NCI-H1417 treated with DMSO at 0.1 percent for 48 hours (cell line): ENCODE measurements at places on chromosomes 1 and 21.

- no peak for DNase-seq
Measured at GRCh38 chr1:54965624-54966340, 14.6 kb upstream of the TMEM61 start.

DNA sequence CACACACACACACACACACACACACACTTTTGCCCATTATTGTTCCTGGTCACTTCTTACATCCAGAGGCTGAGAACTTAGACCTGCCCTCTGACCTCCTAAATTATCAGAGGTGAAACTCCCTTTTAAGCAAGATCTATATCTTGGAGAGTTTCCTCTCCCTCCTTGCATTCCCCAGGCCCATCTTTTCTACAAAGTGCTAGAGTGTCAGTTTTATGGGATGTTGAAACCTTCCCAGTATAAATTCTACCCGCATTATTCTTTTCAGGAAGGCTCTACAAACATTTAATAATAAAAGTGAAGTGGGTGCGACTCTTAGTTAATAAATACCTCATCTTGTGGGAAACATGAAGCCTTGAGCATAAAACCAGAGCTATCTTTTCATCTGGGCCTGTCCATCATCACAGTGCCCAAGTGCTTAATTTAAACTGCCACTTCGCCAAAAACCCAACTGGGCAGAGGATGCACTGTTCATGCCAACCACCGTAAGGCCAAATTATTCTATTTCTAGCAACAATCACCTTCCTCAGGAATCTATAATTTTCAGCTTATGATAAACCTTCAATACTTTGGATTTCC, 458.2 kb upstream of the RUNX1 start:
- DNase-seq: no peak

DNA sequence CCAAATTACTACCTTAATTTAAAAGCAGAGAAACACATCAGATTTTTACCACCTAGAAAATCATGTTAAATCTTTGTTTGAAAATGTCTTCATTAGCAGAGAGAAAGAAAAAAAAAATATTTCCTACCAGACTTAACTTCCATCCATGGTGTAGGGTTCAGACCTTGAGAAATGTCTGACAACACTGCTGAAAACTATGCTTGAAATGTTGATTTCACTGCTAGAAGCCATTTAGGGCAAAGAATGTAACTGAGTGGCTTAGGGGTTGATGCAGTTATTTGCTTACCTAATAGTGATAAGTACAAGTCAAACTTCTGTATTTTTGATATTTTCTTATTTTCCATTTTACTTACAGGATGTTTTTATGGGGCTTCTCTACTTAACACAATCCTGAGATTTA, 495.6 kb upstream of the NEGR1 start:
- DNase-seq: no peak

DNA sequence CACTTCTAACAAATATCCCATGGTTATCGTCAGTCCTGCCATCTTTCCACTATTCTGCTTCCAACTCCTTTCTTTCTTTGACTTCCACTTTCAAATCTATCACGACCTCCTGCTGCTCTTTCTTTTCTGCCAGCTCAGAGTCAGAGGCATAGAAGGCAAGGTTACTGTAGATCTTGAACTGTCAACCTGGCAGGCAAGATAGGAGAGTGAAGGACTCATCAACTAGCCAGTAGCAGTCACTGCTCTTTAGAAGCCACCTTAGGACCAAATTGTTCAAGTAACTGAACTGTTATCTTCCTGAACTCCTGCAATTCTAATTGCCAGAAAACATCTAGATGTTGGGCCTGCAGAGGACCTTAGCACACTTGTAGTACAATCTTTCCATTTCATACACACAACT, 13.1 kb upstream of the FCER1A start:
- DNase-seq: no peak

DNA sequence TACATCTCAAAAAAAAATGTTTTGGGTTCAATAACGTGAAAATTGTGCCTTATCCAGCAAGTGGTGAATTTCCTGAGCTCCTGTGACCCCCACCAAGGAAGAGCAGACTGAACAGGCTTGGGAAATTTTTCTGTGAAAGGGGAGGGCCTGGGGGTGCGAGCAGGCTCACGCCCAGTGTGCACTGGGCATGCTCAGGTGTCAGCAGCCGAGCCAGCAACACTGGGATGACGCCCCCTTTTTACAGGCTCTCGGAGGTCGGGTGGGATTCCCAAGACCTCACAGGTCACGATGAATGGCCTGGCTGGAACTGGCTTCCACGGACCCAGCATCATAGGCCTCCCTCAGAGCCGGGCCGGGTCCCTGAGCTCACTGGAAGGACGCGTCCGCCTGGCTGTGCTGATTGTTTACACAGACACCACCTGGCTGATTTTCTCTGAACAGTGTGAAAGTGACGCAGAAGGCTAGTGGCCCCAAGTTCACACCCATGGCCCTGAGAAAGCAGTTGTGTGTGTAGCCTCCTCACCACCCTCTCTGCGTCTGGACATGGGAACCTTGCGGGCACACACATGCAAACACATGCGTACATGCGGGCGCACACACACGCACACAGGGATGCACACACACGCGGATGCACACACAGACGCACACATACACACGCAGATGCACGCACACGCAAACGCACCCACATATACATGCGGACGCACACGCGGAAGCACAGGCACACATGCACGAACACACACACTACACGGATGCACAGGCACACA, 9.2 kb downstream of the CSTB start:
- DNase-seq: no peak

DNA sequence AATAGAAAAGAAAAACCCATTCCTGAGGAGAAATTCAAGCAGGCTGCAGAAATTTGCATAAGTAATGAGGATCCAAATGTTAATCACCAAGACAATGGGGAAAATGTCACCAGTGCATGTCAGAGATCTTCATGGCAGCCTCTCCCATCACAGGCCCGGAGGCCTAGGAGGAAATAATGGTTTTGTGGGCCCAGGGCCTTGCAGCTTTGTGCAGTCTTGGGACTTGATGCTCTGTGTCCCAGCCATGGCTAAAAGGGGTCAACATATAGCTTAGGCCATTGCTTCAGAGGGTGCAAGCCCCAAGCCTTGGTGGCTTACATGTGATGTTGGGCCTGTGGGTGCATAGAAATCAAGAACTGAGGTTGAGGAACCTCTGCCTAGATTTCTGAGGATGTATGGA, 22.7 kb downstream of the RAB3GAP2 start:
- DNase-seq: no peak

DNA sequence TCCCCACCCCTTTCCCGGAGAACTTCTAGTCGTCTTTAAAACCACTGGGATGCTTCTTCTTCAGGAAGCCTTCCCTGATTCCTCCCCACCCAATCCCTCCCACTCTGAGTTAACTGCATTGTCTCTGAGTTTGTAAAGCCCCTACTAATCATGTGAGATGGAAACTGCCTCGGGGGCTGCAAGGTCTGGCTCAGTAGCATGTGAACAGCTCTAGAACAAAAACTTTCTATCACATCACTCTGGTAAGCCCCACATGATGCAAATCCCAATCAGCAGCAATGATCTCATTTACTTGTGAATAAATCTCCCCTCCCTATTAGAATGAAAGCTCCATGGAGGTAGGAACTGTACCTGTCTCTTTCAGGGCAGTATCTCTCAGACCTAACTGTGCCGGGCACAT, 141.0 kb upstream of the JUN start:
- DNase-seq: no peak

GRCh38 chr1:11878081-11878890, 19.5 kb upstream of the NPPB start:
- no peak for DNase-seq

- DNase-seq: no peak
Measured at GRCh38 chr1:218034468-218034867, 250.6 kb upstream of the RRP15 start.

DNA sequence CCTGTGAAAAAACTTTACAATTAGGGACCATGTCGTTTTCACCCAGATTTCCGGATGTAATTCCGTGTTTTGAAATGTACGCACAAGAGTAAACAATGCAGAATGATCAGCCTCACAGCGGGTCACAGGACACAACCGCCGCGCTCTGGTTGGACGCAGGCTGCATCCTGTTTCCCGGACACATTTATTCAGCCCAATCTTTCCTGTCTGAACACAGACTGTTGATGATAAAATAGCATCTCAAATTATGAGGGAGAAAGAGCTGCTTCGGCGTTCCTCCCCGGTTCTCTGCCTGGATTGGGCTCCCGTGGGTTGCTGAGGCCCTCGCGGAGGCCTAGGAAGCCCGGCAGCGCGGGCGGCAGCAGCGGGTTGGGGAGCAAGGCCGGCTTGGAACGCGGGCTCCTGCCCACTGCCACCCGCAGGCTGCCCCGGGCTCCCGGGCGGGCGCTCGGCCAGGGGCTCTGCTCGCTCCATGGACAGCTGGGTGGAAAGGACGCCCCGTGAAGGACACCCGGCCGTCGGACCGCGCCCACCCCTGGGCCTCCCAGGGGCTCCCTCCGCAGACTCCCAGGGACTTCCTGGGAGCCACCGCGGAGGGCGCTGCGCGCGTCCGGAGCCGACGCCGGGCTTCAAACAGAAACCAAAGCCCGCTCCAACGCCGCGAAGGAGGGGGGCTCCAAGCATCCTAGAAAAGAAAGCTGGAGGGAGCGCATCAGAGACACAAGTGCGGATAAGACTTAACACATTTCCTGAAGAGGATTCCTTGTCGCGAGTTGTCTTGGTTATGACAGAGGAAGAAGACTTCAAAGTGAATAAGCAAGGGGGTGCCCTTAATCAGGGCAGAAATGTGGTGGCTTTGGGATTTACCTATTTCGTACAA, 122.3 kb downstream of the ESRRG start:
- peak; percentile 47 for DNase-seq

GRCh38 chr1:42822800-42823392, 5.7 kb upstream of the SVBP start:
- no peak for DNase-seq

DNA sequence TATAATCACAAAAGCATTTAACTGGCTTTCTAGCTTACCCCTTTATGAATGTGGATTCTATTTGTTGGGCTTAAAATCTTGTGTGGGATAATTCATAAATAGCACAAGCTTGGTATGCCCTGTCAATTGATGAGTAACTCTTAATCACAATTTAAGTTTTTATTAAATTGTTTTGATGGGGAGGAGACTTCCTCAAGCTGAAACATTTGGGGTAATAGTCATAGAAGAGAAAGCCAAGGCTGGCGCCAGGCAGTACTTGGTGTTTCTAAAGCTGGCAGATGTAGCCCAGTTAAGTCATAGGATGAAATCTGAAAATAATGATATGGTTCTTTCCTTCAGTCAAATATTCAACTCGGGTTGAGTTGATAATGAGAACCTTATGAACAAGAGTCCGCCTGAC, 167.2 kb downstream of the FMN2 start:
- no peak for DNase-seq

DNA sequence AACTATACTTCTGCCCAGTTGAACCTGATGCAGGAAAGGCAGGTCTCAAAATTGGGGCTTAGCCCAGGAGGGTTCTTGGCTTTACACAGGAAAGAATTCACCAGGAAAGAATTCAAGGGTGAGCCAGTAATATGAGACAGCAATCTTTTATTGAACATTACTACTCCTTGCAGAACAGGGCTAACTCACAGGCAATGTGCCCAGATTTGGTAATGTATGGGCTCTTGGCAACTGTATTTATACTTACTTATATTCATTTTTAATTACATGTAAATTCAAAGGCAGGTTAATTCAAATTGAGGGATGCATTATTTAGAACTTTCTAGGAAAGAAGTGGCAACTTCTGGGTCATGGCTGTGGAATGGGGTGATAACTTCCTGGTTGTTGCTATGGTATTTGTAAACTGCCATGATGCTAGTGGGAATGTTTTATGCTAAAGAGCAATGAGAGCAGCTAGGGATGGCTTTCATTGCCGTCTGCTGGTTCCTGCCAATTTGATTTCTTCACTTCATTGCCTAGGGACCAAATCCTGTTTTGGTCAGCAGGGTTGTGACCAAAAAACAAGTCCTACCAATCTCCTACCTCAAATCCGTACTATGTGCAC, 107.5 kb downstream of the CHRM3 start:
- DNase-seq: no peak

DNA sequence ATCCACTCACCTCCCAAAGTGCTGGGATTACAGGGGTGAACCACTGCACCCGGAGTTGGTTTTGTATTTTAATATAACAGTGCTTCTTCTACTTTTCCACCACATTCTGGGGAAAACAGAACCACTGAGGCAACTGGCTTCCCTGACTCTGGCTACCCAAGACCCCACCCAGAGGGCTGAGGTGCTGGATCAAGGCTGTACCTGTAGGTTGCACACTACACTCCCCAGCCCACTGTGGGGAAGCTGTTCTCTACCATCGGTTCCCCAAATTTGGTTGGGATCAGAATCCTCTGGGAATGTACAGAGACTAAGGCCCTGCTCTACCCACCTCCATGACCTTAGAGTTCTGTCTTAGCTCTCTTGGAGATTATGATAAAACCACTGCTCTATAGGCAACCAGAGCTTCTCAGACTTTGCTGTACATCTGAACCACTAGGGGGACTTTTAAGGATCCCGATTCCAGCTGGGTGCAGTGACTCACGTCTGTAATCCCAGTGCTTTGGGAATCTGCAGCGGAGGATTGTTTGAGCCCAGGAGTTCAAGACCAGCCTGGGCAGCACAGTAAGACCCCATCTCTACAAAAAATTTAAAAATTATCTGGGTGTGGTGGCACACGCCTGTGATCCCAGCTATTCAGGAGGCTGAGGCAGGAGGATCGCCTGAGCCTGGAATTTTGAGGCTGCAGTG, 51.6 kb downstream of the GNG4 start:
- DNase-seq: no peak

DNA sequence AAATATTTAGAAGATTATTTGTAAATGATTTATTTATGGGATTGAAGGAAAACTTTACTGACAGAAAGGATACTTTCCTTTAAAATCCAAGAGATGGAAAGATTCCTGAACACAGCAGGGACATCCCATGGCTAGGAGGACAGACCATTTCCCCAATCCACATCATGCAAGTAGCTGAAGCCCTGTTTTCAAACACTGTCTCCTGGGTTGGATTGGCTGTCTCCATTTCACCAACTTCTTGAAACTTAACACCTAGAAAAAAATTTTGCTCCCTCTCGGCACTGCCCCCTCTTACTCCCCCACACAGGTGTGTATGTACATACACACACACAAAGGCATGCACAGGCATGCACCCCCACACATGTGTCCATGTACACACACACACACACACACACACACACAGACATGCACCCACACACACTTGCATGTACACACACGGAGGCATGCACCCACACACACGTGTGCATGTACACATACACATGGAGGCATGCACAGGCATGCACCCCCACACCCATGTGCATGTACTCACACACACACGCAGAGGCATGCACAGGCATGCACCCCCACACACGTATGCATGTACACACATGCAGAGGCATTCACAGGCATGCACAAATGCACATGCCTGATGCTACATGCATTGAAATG, 320.0 kb downstream of the CHRM3 start:
- no peak for DNase-seq

GRCh38 chr1:107142140-107142542, 1.3 kb downstream of the NTNG1 start:
- DNase-seq: peak; percentile 64

- no peak for DNase-seq
Measured at GRCh38 chr1:11719313-11720032, 16.5 kb upstream of the AGTRAP start.

- DNase-seq: no peak
Measured at GRCh38 chr1:231625975-231626534, 535 bp upstream of the DISC1 start.

- no peak for DNase-seq
Measured at GRCh38 chr1:52096216-52096615, 40.1 kb downstream of the BTF3L4 start.

- no peak for DNase-seq
Measured at GRCh38 chr1:66633159-66633558, 99.2 kb downstream of the SGIP1 start.
